ENCODE measurements at places on chromosomes 1 and 21.
A peak's percentile ranks its signal among the peaks of the same experiment; 100 is the strongest.

GRCh38 chr1:240499012-240499411, 112.9 kb downstream of the GREM2 start:
- DNase-seq, result no peak

GRCh38 chr21:46006547-46007491, 25.2 kb downstream of the COL6A1 start:
- DNase-seq, result no peak

DNA sequence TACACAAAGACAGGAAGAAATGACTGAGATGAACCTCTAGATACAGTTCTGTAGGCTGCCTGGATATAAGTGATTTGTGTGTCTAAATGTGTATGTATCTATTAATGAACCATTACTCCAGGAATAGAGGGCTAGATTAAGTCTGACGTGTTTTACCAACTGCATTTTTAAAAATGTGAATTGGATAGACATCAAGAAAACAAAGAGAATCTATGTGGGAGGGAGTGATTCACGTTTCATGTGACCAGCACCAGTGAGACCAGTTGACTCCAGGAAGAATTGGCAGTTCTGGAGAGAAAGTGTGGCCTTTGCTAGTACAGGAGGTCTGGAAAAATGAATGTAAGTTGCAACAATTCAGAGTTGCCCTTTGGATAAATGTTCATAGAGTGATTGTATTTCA, 53.4 kb upstream of the RGS21 start:
- no peak for DNase-seq

GRCh38 chr1:225881081-225881958, 860 bp downstream of the TMEM63A start:
- no peak for DNase-seq

GRCh38 chr1:115469703-115470476, 131.8 kb upstream of the NGF start:
- DNase-seq, result no peak

DNA sequence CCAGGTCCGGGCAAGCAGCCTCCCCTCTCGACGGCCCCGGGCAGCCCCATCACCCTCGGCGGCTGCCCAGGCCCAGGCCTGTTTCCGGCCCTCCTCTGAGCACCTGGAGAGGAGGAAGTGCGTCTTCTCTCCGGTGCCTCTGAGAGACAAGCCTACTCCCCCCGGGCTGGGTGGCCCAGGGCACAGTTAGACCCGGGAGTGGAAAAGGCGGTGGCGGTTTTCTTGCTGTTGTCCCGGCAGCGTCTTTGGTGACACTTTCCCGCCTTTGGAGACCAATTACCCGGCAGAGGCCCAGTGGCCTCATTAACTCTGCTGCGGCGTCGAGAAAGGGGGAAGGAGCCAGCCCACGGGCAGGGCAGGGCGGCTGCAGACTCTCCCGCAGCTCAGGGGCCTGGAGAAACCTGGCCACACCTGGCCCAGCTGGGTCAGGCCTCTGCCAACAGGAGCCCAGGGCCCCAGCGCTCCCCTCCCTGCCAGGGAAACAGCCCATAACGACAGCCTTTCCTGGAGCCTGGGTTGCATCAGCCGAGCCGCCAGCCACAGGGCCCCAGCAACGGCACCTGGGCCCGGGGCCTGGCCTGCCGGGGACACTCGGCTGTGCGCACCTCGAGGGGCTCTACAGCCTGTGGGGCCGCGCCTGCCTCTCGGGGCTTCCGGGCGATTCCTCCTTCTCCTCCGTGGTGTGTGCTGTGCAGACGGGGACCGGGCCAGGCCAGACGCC, 28.4 kb upstream of the C1orf159 start:
- peak; percentile 24 for DNase-seq

DNA sequence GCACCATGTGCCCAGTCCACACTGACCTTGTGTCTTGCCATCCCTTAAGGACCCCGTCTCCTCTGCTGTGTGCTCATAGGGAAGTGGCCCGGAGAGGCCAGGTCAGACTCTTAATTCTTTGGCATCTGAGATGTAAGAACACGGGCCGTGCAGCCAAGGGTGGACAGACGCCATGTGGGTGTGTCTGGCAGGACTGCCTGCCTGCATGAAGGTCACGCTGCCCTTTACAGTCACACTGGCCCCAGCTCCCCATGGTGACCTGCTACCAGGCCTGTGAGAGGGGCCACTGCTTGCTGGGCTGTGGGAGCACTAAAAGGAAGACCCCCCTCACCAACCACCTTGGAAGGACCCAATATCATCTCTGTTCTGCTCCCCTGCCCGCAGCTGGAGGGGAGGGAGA, 17.7 kb downstream of the DHRS3 start:
- no peak for DNase-seq

- no peak for DNase-seq
Observed at GRCh38 chr21:17438635-17439034, 74.2 kb upstream of the CXADR start.

DNA sequence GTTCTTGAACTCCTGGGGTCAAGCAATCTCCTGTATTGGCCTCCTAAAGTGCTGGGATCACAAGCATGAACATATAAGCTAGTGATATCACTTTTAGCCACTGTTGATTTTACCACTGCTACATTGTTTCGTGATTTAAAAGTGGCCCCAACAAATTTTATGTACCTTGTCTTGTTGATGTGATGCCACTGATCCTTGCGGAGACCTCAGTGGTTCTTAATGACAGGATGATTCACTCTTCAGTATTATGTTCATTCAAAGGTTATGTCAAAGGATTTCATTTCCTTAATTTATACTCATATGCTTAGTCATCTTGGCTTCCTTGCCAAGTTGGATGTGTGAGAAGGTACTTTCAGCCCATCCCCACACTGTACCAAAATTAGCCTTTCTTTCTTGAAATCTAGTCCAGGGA, 12.1 kb downstream of the PRKACB start:
- DNase-seq, result no peak

DNA sequence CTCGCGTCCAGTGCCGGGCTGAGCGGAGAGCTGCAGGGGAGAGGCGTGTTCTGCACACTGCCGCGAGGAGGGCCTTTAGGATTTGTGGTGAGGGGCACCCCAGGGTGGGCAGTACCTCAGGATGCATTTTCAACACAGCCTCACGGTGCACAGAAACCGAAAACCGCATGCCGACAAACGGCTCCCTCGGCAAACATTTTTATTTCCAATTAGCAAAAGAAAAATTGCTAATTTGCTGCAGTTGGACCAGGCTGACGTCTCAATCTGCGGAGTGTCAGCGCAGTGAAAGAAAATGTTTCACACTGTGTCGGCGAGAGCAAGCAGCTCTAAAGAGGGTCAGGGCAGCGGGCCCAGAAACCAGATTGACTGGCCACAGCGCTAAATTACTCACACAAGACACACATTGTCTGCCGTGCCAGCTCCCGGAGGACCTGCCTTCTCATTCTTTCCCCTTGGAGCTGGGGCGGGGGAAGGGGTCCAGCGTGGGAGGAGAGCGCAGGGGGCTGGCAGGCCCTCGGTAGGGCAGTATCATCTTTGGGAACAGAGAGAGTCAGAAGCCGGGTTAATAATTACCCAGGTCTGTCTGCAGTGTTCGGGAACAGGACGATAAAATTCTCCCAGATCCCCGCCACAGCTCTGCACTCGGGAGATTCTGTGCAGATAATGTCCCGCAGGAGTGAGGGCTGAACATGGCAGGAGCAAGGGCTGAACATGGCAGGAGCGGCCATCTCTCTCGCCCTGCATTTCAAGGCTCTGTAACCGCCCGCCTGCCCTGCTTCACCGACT, 150.2 kb downstream of the PRDM16 start:
- DNase-seq, result no peak

GRCh38 chr1:18555036-18555435, 74.3 kb downstream of the KLHDC7A start:
- no peak for DNase-seq

DNA sequence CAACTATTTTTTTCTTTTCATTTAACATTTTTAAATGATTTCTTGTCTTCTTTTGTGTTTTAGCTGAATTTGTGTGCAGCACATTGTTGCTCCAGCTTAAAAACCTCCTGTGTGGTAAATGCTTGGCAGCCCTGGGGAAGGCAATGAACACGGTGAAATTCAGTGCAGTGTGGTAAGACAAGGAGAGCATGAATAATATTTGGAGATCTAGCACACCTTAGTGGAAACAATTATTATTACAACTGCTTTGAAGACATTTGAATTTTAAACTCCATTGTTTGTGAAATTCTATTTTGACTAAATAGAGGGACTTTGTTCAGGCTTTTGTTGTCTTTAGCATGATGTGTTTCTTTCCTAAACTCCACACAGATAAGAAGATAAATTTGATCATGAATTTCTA, 242.6 kb upstream of the CXADR start:
- no peak for DNase-seq

- no peak for DNase-seq
Observed at GRCh38 chr1:38370716-38371504, 324.3 kb upstream of the POU3F1 start.

GRCh38 chr1:240572328-240572727, 39.6 kb downstream of the GREM2 start:
- DNase-seq, result no peak

GRCh38 chr21:27371975-27372331, 405.1 kb upstream of the ADAMTS5 start:
- DNase-seq, result no peak

GRCh38 chr1:33335020-33335419, 14.1 kb upstream of the A3GALT2 start:
- no peak for DNase-seq

DNA sequence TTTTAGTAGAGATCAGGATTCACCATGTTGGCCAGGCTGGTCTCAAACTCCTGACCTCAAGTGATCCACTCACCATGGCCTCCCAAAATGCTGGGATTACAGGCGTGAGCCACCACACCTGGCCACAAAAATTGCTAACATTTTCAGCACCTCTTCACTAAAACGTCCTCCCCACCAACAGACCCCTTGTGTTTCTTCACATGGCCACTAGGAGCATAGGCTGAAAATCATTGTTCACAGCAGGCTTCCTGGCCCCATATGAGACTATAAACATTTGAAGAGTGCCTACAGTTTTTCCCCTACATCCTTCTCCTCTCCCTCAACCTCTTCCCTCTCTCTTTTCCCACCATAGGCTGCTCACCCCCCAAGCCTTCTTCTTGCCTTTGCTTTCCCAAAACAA, 28.0 kb upstream of the SFPQ start:
- DNase-seq, result no peak

GRCh38 chr1:218986816-218987215, 186.9 kb upstream of the LYPLAL1 start:
- no peak for DNase-seq

DNA sequence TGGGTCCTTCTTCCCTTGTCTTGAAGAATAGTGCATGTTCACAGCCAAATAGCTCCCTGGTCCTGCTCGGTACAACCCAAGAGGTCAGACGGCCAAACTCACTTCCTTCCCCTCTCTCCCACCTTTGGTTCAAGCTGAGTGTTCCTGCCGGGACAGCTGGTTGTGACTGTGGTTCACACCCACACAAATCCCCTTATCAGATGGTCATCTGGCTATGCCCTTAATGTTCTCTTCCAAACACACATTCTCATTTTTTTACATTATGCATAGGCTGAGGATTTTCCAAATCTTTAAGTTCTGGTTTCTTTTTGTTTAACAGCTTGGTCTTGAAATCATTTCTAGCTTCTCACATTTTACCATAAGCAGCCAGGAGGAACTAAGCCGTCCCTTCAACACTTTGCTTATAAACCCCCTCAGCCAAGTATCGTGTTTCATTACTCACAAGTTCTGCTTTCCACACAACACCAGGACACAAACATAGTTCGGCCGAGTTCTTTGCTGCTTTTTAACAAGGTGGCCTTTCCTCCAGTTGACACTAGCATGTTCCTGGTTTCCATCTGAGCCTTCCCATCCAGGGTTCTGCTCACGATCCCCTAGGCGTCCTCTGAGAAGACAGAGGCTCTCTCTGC, 19.7 kb upstream of the TSPEAR start:
- DNase-seq, result no peak

DNA sequence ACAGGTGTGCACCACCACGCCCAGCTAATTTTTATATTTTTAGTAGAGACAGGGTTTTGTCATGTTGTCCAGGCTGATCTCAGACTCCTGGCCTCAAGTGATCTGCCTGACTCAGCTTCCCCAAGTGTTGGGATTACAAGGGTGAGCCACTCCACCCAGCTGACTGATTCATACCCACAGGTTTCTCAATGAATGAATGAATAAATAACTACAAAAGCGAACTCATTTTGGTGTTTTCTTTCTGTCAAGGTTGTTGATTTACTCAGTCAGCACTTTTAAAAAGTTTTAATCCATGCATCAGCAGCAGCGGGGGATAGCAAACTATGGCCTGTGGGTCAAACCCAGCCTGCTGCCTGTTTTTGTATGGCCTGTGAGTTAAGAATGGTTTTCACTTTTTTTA, 217.5 kb downstream of the FAF1 start:
- no peak for DNase-seq

DNA sequence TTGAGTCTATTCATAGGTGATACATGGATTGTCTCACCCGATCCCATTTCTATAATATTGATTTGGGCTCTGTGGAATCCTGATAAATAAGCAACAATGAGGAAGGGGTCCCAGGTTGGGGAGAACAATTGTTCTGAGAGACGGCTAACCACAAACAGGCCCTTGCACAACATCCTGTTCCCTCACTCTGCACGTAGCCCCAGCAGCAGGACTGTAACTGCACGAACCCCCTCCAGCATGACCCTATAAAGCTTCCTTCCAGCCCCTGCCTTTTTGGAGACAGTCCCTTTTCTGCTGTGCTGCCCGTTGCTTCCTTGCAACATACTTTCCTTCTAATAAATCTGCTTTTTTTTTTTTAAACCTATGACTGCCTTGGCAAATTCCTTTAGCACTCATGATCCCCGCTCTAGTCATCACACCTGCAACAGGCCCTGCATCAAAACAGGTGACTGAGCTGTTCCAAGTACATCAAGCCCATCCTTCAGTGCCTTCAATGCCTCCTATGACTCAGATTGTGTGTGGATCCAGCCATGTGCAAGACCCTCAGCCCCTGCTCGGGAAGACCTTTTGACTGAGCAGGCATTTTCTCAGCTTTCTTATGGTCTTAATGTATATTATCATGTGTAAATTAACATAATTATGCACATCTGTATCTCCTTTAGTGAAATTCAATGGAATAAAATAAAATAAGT, 63.7 kb upstream of the B3GALNT2 start:
- DNase-seq, result no peak

- peak; percentile 78 for DNase-seq
Observed at GRCh38 chr1:16498573-16499413, 15.3 kb downstream of the RNU1-1 start.

DNA sequence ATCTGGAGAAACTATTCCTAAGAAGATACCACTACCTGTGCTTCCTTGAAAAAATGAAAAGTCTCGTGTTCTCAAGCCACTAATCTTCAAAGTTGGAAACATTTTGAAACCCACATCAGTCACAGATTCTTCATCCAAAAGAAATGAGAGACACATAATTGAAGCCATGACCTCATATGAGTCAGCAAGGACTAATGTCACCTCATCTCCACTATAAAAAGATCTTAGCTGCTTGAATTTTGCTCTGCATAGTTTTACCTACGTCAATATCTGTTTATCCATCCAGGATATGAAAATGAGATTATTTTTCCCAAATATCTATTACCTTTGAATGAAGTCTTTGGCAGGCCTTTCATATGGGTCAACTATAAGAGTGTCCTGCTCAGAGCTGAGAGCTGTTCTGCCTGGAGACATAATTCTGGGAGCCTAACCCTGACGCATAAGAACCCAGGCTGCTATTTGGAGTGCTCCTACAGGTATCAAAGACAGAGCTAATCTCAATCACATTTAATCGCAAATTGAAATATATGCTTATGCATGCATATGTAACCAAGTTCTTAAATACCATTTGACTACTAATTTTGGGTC, 312.5 kb upstream of the PKN2 start:
- DNase-seq, result no peak
